SK-N-SH (cell line): ENCODE measurements at places on chromosomes 5 and 9.

- DNase-seq = no peak
These were observed 169.2 kb upstream of the MVB12B start for GRCh38 chr9:126157423-126157822.

GRCh38 chr5:82738681-82739269, 338.4 kb downstream of the TMEM167A start:
- no peak for DNase-seq

GRCh38 chr9:95907794-95908193, 32.3 kb downstream of the ERCC6L2 start:
- no peak for DNase-seq

DNA sequence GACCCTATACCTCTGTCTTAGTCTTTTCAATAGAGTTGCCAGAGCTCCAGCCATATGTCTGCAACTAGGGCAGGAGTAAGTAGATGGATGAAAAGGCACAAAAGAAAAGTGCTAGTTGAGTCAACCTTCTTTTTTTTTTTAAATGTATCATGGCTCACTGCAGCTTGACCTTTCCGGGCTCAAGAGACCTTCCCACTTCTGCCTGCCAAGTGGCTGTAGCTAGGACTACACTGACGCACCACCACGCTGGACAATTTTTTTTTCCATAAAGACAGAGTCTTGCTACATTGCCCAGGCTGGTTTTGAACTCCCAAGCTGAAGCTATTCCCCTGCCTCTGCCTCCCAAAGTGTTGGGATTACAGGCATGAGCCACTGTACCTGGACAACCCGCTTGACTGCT, 27.3 kb downstream of the FOXE1 start:
- DNase-seq = no peak

DNA sequence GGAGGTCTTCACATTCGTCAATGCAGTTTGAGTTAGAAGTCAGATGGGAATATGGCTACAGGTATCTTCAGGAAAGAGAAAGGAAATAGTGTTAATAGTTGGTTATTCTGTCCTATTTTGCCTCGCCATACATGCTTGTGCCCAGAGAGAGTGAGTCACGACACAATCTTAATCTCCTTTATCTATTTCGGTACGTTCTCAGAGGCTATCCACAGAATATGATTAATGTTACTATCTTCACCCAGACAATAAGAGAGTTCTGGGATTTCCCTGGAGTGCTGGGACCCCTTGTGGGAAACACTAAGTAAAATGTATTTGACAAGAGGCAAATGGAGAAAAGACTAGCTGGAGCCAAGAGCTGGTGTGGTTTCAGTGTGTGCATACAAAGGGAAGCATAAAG, 25.5 kb downstream of the MINAR2 start:
- DNase-seq = no peak

GRCh38 chr9:126624479-126624826, 10.7 kb downstream of the LMX1B start:
- DNase-seq = no peak

DNA sequence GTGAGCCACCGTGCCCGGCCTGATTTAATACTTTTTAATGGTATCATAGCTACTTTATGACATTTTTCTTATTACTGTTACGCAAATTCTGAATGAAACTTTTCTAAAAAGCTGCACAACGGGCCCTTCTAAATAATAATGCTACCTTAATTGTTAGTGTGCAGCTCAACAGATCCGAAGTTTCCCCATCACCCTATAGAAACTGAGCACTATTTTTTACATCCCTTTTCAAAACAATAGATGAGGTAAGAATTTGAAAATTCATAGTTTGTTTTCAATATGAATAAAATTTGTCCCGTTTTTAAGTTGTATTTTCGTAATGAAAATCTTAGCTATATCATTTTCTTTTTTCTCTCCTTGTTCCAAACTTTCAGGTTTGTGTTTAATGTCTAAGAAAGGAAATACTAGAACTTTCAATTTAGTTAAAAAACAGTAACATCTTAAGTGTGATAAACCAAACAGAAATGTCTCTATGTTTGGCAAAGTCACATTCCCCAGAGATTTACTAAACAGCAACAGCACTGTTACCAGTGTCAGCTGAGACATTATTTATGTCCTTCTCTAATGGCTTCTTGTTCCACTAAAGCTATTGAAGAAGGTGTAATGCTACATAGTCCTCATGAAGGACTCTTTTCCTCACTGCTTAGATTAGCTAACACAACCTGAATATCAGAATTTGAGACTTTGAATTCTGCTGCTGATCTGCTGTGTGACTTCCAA, 22.9 kb downstream of the KIF2A start:
- no peak for DNase-seq

DNA sequence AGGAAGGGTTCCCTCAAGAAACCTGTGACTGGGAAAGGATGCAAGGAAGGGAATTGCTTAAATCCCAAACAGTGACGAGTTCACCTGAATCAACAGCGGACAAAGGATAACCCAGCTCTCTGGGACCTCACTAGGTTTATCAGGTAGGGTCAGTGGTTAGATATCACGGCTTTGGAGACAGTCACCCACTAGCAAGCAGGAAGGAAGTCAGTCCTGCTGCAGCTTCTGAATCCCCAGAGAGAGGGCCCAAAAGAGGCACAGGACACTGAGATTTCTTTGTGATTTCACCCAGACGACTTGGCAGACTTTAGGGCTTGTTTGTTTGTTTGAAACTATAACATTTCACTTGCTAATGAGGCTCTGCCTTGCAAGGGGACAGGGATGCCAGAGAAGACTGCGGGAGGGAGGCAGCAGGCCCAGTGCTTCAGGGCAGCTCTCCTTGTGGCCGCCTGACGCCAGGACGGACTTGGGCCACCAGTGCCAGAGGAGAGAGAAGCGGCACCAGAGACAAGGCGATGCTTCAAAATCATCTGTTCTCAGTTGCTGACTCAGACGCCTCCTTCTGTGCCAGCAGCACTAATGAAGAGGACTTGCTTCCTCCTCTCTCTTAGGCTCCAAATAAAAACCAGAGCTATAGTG, 275.6 kb upstream of the SLC30A5 start:
- DNase-seq = no peak

DNA sequence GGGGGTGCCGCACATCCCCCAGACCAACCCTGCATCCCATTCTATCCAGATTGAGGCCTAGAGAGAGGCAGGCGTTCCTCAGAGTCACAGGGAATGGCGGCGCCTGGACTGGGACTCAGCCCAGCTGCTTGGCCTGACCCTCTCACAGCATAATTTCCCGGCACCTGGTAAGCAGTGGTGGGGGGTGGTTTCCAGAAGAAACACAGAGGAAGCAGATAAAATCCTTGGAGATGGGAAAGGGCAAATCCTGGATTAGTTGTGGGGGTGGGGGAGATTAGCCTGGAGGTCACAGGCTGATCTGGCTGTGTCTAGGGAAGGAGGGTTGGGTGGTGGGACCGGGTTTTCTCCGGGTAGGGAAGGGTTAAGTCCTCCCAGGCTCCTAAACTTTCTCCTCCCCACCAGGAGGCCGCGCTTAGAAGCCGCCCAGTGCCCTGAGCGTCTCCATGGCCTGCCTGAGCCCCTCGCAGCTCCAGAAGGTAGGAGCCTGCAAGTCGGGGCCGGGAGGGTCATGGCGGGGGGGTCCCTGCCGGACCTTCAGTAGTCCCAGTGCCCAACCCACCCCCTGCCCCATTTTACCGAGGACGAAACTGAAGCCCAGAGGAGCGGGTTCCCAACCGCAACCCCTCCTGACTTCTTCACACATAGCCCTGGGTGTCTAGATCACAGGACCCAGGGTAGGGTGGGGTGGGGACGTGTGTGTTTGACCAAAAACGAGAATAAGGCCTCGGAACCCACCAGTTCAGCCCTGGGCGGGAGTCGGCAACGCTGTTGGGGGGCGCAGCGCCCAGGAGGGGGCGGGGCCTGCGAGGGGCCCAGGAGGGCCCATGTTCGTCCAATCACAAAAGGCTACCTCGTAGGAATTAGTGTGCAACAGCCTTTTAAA, 1.3 kb downstream of the PHYHD1 start:
- no peak for DNase-seq

GRCh38 chr9:69147041-69147834, 26.8 kb upstream of the TJP2 start:
- no peak for DNase-seq

DNA sequence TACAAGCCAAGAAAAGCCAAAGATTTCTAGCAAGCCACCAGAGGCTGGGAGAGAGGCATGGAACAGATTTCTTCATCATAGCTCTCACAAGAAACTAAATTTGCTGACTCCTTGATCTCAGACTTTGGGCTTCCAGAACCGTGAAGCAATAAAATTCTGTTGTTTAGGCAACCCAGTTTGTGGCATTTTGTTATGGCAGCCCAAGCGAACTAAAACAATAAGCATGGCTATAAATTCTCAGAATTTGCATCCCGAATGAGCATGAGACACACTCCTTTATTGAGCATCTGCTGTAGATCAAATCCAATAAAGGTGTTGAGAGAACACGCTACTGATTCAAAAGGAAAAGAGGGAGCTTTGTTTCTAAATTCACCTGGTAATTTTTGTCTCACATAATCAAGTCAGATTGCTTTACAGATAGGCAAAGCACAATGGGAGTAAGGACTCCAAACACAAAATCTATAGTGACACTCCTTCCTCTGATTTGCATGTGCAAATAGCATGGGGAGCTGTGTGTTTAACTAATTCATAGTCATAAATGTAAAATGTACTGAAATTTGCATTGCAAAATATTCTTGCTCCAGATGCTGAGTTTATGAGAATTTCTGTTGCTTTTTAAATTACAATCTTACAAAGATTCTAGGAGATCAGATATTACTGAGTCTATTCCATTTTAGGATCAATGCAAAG, 308.7 kb downstream of the MED10 start:
- no peak for DNase-seq

- DNase-seq = no peak
These were observed 274.3 kb upstream of the DMRT1 start for GRCh38 chr9:567128-567746.

GRCh38 chr9:21576331-21577189, 94.4 kb upstream of the IFNE start:
- DNase-seq = no peak

- no peak for DNase-seq
These were observed 556.0 kb downstream of the EBF1 start for GRCh38 chr5:158543539-158544387.

- DNase-seq = peak; percentile 46
These were observed 5.6 kb upstream of the IER5L start for GRCh38 chr9:129183495-129184218.

DNA sequence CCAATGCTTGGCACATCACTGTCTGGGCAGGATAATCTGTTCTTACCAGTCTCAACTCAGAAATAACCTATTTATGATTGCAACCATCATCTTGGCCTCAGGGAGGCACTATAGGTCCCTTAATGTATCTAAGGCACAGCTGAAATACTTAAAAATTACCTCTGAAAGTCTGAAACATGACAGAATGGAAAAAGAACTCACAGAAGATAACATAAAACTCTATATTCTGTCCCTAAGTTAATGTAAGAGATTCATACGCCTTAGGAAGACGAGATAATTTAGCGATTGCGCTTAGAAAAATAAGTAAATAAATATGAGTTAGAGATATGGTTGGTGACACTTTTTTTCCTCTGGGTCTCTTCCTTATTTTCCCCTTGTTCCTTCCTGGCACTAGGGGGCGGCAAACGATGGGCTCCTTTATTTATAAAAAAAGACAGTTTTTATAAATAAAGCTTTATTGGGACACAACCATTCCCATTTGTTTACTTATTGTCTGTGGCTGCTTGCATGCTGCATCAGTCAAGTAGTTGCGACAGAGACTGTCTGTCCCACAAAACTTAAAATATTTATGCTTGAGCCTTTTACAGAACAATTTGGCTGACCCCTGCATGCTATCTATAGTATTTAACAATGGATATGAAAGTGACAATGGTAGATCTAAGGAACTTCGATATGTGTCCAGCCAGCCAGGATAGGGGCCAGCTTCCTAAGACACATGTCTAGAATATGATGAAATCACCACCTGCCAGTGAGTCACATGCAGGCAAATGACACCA, 79.6 kb downstream of the PDE4D start:
- DNase-seq = peak; percentile 51

DNA sequence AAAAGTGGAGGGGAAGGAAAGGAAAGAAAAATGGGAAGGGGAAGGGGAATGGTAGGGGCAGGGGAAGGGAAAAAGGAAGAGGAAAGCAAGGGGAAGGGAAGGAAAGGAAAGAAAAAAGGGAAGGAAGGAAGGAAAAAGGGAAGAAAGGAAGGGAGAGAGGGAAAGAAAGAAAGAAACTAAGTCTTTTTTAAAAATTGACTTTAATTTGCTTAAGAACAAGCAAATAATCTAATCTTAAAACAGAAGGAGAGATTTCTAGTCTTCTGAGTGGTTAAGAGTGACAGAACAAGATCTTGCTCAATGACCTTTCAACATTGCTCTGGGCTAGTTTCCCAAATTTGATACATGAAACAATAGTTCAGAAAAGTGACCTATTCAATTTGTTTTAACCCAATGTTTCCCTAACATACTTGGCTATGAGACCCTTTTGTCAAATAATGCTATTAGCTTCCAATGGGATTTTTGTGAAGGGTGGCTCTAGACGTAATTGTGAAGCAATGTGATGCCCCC, 33.4 kb upstream of the GLIS3 start:
- no peak for DNase-seq

DNA sequence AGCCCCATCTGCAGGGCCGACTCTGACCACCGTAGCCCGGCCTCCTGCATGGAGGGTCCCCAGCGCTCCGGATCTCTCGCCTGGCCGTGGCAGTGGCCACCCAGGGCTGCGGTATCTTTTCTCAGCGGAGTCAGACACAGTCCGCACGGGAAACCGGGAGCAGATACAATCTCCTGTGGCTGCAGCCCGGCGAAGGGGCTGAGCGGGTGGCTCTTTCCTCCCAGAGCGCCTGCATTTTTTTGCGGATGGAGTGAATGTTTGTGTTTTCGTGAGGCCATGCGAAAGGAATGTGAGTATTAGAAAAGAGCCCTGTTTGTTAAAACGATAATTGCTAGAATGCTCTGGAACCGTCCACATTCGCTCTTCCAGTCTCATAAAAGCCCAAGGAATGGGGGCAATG, 53.4 kb upstream of the PTCH1 start:
- DNase-seq = no peak

DNA sequence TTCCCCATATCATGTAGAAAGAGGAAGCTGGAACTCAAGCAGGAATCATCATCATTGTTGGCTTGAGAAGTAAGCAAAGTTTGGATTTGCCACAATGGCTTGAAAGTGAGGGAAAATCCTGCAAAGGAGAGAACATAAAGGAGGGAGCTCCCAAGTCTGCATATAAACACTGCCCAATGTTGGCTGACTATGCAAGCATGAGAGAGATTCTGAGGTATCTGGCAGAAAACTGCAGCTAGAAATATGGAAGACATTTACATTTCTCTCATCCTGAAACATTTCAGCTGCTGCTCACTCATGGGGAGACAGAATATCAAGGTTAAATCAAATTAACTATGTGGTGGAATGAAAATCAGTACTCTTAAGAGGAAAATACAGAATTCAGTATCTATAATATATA, 415.6 kb upstream of the TNC start:
- DNase-seq = no peak

DNA sequence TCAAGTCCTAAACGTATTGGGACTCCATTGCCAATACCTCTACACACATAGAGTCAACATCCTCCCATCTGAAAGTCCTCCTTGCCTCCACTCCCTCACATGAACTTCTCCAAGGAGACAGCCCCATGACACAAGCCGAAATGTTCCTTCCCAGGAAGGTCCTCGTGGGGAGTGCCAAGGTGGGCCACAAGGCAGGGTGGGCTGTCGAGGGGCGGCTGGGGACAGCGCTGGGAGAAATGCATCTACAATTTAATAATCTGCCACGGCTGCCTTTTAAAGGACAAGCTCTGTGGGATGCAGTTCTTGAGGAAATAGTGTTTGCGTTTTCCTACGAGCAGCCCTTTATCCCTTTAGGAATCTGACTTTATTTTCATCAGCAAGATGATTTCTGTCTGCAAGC, 138.7 kb downstream of the GABBR2 start:
- DNase-seq = no peak
